Femur (tissue), 1 donor: ENCODE measurements at places on chromosomes 6 and 20.

DNA sequence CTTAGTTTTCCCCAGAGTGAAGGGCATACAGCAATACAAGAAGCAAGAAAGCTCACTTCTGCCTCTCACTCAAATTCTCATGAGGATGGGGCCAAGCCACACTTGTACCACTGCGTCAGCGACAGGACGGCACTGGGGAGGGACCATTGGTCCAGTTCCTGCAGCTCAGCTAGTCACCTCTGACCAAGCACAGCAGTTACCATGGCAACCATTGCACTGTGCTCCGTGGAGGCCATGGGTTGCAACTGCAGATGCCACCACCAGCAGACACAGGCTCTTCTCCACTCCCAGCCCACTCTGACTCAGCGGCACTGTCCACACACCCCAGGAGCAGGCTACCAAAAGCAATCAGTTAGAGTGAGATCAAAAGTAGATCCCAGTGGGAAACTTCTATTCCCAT lies 441.1 kb upstream of the ARID1B start:
- no peak for DNase-seq

DNA sequence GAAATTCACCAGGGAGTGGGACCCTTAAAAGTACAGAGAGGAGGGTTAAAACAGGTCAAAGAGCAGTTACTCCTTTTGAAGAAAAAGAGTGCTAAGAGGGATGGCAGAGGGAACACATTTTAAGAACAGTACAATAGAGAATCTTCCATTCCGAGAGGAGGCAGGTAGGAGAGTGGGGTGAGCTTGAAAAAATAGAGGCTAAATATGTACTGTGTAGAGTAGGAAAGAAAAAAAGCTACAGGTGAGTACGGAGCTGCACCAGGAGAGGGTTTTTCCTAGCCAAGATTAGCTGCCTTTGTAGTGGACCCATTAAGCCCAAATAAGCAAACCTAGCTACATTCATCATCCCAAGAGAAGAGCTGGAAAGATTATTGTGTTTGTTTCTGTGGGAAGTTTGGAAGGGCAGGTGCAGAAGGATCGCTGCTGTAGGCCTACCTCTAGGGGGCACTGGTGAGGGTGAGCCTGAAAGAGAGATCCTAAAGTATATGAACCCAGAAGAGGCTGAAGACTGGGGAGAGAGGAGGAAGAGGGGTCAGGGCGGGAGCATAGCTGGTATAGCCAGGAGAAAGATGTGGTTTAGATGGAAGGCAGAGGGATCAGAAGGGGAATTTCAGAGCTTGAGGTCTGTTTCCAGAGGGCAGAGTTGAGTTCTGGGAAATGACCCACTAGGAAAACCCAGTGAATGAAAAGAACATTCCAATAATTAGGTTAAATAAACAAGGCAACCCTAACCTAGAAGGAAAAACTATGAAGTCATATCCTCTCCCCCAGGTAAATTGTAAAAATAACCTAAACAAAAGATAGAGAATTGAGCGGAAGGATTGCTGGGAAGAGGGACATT lies 50.2 kb upstream of the HINT3 start:
- DNase-seq, result no peak

- DNase-seq, result peak; percentile 25
Measured at GRCh38 chr20:22106308-22106938, 401.0 kb downstream of the PAX1 start.

DNA sequence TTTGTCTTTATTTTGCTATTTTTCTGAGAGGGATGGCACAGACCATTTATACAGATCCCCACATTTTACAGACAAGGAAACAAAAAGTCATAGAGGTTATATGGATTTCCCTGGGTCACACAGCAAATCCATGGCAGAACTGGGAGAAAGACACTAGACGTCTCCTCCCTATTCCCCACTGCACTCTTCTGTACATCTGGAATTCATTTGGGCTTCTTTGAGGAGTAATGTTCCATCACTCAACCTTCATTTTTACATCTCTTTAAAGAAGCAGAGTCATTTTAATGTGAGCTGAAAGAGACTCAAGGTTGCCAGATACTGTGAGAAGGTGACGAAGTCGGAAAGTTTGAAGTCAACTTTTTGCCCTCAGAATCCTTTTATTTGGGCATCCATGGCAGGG lies 207.3 kb downstream of the OTOR start:
- no peak for DNase-seq

DNA sequence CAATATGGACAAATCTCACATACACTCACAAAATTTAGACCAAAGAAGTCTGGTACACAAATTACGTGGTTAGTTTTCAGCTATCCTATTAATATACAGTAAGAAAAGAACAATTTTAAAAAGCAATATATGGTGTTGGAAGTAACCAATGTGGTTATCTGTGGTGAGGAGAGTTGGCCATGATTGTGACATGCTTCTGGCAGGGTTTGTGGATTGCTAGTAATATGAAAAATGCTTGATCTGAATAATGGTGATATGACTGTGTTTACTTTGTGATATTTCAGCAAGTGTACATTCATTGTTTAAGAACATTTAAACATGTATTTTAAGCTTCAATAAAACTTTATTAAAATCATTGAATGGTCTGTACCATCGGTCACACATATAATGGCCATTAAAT lies 99.1 kb downstream of the ADGB start:
- DNase-seq, result no peak

GRCh38 chr6:128507337-128508310 lies 12.8 kb downstream of the PTPRK start:
- DNase-seq, result no peak

GRCh38 chr6:163348789-163349680 lies 65.5 kb upstream of the QKI start:
- no peak for DNase-seq

DNA sequence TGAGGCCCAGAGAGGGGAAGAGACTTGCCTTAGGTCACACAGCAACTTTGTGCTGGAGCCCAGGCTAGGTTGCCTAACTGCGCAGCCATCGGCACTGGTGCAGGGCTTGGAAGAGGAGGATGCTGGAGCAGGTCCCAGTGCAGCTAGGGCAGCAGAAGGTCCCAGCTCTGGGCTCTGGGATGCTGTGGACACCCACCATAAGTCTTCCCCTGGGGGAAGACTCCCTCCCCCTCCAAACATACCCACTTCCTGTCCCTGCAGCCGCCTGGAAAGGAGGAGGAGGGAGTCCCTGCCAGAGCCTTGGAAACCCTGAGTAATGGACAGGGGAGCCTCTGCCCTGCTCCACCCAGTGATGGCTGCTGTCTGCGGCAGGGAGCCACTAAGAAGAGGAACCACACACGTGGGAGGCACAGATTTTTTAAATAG lies 93.6 kb downstream of the NCR2 start:
- DNase-seq, result peak; percentile 87

- DNase-seq, result peak; percentile 13
Measured at GRCh38 chr20:31863296-31864085, 6.8 kb downstream of the DUSP15 start.

DNA sequence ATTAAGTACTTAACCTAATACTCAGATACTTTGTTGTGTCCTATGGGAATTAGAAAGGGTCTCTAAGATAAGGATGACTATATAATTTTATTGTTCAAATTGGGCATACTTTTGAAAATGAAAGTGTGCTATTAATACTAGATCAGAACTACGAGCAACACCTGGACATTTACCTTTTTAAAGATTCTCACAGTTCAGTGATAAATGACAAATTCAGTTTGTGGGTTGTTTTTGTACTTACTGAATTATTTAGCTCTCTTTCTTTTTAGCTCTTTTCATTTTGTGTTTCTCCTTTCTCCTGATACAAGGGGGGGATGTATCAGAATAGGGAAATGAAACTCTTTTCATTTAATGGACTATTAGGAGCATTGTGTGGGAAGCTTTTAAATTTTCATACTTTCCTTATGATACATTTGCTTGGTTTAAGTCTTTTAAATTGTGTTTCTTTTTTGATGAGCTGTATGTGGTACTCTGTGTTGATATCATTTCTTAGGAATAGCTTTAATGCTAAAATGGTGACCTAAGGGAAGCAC lies 47.5 kb downstream of the PHF3 start:
- DNase-seq, result no peak

GRCh38 chr6:37277001-37277409 lies 19.1 kb upstream of the TMEM217 start:
- DNase-seq, result no peak

GRCh38 chr6:144721232-144721631 lies 436.1 kb downstream of the UTRN start:
- DNase-seq, result no peak
